Substantia nigra (tissue), 51 donors: ENCODE measurements at places on chromosomes 5 and 9.

DNA sequence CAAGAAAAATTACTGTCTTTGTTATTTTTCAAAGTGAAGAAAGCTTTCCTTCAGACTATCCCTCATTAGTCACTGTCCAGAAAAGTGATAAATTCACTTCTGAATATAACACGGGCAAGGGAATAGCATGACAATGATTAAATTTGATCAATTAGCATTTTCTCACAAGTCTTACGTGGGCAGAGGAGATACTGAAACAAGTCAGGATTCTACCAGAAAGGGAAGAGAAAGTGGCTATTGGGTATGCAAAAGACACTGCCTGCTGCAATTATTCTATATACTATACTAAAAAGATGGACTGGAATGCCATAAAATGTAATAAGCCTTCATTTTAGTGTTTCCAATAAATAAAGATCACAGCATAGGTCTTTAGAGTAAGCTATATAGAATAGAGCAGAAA, 7.4 kb downstream of the COX7C start:
- DNase-seq = no peak

GRCh38 chr9:18451406-18451805, 22.5 kb upstream of the ADAMTSL1 start:
- no peak for DNase-seq

GRCh38 chr5:172775326-172776234, 4.6 kb upstream of the DUSP1 start:
- DNase-seq = no peak

DNA sequence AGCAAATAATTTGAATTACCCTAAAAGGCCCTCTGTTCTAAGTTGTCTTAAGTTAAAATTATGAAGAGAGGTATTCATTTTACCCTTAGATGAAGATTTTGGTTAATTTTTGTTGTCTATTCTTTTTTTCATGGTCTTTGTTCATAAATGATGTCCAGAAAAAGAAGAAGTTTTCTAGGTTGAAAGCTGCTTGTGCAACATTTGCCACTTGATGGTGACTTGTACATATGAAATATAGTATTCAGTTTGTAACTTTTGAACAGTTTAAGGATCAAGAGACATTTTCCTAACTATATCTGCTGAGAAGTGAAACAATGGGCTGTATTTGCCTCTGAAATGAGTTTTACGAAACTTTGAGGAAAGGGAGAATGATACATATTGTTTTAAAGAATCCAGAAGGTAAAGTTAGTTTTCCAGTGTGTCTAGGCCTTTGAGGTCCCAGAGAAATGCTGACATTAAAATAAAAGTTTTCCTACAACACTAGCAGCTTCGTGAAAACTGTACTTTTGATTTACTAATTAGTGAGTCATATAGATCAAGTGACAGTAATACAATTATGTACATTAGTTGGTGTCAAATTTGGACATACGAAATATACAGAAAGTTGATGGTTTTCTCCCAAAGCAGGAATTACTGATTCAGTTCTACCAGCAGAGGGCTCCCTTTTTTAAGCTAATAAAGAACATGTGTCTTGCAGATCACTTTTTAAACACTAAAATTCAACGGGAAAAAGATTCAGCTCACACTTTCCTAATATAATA, 70.5 kb downstream of the PIK3R1 start:
- no peak for DNase-seq

- no peak for DNase-seq
These were observed 303.6 kb upstream of the CLINT1 start for GRCh38 chr5:158162479-158163034.

DNA sequence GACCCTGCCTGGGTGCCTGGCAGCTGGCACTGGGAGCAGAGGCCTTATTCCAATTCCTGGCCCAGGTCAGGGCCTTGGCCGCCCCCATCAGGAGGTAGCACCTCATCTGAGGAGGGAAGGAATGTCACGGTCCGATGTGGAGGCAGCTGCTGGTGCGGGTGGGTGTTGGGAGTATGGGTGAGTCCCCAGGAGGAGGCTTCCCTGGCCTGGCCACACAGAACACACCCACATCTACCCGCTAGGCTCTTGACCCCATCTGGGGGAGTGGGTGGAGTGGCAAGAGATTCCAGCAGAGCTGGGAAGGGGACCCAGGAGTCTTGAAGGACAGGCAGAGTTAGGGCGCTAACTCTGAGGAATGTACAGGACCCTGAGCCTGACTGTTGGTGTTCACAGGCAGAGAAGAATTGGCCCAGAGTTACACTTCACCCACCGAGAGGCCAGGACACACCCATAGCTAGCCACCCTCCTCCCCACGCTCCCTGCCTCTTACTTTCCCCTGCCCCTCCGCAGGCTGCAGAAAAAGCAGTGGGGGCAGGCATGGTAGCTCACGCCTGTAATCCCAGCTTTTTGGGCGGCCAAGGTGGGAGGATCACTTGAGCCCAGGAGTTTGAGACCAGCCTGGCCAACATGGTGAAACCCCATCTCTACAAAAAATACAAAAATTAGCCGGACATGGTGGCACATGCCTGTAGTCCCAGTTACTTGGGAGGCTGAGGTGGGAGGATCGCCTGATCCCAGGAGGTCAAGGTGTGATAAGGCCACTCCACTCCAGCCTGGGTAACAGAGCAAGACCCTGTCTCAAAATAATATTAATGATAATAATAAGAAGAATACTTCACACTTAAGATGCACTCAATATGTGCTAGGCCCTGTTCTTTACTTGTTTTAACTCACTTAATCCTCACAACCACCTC, 6.0 kb downstream of the OLFML2A start:
- no peak for DNase-seq

- no peak for DNase-seq
These were observed 133.8 kb upstream of the DAB2 start for GRCh38 chr5:39558541-39558940.

- no peak for DNase-seq
These were observed 160.5 kb downstream of the GOLPH3 start for GRCh38 chr5:32013658-32014057.

GRCh38 chr9:137851516-137852267, 25.9 kb upstream of the CACNA1B start:
- DNase-seq = no peak

GRCh38 chr5:112669328-112669963, 68.2 kb upstream of the APC start:
- DNase-seq = no peak

GRCh38 chr5:175741556-175741955, 83.7 kb downstream of the HRH2 start:
- DNase-seq = no peak

DNA sequence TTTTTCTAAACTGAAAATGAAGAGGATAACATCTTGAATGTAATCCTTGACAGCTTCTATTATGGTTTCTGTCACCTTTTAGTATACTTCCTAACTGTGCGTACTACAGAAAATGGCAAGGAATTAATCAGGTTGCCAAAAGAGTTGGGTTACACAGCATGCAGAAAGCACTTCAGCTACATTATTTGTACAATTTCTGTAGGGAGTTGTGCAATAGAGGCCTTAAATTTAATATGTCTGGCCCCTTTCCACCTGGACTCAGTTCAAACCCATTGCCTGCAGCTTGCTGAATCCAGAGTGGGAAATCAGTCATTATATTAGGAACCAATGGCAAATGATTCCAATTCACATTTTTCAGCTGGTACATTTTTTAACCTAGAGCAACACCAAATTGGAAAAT, 549.7 kb downstream of the CSNK1G3 start:
- DNase-seq = no peak

- DNase-seq = no peak
These were observed 17.5 kb upstream of the CLPTM1L start for GRCh38 chr5:1362242-1363015.
